ENCODE measurements at places on chromosomes 6 and 20. TPM values are rescaled to one million over a fixed set of nuclear protein-coding genes. Genes with fewer than 3 reads are reported as not detected.

The RAB32 gene
- total RNA-seq, result not detected

The TRAPPC3L gene
- total RNA-seq, result not detected

The IFNGR1 gene
- 21.1 TPM for total RNA-seq

The SMPDL3A gene
- 0.19 TPM for total RNA-seq

The GCNT2 gene
- total RNA-seq, result 5.0 TPM

The NKAIN2 gene
- not detected for total RNA-seq

The SYCP2L gene
- total RNA-seq, result 0.37 TPM

The SNHG17 gene
- 40.7 TPM for total RNA-seq

The HSD17B8 gene
- total RNA-seq, result 13.6 TPM

The MTFR2 gene
- 26.3 TPM for total RNA-seq

The MAN1A1 gene
- total RNA-seq, result 10.6 TPM

The SOBP gene
- 0.31 TPM for total RNA-seq

The KHDC1 gene
- total RNA-seq, result 6.1 TPM

The FBXO30 gene
- 3.1 TPM for total RNA-seq

The PTGIS gene
- 0.62 TPM for total RNA-seq
